ENCODE measurements at places on chromosomes 1 and 21.

GRCh38 chr1:11463177-11463576 lies 15.8 kb upstream of the DISP3 start:
- no peak for DNase-seq

DNA sequence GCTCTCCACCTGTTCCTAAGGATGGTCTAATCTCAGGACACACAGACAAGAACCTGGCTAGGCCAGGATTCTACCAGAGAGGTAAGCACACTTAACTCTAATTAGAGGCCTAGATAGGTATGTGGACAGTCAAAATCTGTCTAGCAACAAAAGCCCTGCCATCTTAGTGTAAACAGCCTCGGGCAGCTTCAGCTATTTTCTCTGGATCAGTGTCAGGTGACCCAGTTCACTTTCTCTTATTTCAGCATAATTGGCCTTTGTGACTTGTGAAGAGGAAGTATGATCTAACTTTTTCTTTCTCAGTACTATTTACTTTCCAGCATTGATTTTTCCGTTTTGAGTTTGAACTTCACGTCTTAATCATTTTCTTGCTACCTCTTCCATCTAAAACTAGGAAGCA lies 217.7 kb downstream of the CRB1 start:
- peak; percentile 40 for DNase-seq

DNA sequence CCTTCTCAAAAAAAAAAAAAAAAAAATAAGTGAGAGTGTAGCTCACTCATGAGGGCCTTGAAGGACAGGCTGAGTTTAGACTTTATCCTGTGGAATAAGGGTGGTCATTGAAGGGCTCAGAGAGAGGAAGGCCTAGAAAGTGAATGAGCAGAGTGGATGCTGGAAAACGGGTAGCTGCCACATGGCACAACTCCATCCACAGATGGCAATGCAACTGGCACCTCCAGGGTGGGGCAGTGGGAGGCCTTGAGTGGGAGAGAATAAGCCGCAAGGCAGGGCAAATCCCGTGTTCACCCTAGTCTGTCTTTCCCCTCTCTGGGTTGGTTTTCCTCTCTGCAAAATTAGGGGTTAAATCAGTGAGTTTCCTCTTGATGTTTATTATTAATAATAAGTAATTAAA lies 3.1 kb downstream of the TNNI1 start:
- no peak for DNase-seq

DNA sequence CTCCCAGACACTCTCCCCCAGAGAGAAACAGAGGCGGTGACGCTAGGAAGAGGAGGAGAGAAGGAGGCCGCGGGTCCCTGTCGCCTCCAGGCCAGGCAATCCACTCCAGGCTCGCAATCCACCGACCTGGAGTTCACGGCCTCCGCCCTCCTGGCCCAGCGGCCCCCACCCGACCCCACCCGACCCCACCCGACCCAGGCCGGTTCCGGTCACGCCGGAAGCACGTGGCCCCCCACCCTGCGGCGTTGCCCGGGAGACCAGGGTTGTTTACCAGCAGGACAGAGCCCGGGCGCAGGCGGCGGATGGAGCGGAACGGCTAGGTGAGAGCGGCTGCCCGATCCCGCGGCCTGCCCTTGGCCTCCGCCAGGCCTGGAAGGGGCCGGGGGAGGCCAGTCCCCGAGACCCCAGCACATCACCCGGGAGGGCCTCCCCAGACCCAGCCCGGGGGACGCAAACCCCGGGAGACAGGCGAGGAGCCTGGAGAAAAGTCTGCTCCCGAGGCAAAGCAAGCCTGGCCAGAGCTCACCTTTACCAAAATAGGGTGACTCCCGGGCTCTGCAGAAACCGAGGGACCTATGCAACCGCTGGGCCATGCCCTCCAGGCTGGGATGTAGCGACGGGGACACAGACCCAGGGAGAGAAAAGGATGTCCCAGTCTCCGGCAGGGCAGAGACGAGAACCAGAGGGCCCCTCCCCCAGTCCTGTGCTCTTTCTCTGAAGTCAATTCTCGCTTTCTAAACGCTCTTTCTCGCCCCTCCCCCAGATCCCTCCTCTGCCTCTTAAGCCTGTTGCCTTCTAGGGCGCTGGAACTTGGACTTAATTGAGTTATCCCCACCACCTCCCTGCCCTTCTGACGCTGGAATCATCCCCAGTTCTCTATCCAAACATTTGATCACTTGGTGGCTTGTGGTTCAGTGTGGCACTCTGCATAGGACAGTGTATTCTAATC lies at the start of the genes PLA2G2C and UBXN10:
Gene PLA2G2C (minus strand): TSS at position 685 of the 949 bp plus-strand sequence. CDS start 9,155 bp downstream, outside the sequence.
Gene UBXN10 (plus strand): TSS at position 263 of the 949 bp plus-strand sequence. CDS start 4,466 bp downstream, outside the sequence.
- DNase-seq = no peak

DNA sequence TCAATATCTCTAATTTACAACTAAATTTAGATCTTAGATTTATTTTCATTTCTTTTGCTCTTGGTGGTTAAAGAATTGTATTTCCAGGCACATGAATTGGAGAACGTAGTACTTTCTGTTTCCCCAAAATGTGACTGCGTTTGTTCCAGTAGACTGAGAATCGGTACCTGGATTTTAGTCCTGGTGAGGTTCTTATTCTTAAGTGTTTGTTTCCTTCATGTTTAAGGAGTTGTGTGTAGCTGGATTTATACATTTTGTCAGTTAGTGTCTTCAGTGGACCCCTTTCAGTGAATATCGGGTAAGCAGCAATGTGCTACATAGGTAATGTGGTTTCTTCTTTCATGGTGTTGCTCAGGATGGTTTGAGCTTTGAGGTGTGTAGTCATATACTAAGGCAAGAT lies 6.8 kb downstream of the MIER1 start:
- peak; percentile 15 for DNase-seq

GRCh38 chr1:213163278-213163711 lies 112.3 kb downstream of the RPS6KC1 start:
- DNase-seq = no peak

All from NCI-H2081 (cell line).